ENCODE measurements at places on chromosomes 12 and 14.

DNA sequence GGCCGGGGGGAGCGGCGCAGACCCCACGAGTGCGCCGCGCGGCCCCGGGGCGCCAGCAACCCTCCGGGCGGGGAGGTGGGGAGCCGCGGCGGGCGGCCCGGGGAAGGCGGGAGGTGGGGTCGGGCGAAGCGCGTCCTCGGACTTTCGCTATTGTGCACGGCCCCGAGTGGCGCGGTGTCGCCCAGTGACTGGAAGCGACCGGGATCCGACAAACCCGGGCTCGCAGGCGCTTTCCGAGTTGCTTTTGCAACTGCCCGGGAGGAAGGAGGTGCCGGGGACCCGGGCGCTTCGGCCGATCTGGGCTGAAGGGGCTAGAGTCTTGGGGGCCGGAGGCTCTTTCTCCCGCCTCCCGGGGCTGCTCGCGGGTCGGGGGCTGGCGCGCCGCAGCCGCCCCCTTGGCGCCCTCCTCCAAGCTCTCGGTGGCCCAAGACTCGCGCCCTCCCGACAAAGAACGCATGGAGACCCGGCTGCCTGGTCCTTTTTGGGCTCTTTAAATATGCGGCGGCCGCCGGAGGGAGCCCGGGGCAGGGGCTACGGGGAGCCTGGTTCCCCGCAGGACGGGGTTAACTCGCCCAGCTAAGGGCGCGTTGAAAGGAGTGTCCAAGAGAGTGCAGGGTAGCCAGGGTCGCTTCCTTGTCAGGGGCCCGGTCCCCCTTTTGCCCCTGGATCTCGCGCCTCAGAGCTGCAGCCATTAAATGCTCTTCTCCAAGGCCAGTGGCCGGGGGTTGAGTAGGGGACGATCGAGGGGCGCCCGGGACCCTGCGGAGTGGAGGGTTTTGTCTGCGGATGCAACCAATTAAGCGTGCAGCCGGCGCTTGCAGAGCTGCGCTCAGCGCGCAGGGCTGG, 1.4 kb downstream of the HMGA2 start:
- DNase-seq, result no peak

- DNase-seq, result no peak
Observed at GRCh38 chr14:60679566-60680258, 30.4 kb upstream of the SIX1 start.

DNA sequence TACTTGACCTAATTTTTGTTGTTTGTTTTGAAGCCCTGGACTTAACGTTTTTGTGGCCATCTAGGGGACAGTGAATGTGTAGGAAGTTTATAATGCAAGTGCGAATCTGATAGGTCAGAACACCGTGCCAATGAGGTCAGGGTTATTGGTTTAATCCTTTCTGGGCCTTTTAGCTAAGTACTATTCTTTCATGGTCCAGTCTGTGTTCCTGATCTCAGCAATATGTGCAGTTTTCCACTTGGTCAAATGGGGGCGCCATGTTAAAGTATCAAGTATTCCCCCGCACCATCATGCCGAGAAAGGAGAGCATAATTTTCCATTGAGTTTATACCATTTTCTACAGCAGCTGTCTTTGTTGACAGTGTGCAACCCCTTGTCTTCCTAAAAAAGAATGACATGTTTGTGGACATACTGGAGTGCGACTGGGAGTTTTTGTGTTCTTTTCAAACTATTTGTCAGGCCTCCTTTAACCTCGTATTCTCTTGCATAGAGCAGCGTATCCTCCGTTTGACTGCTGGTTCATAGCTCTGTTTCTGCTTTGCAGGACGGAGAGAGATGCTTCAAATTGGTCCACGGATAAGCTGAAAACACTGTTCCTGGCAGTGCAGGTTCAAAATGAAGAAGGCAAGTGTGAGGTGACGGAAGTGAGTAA, 1.3 kb downstream of the AHSA1 start:
- peak; percentile 31 for DNase-seq

GRCh38 chr12:46585854-46586621, 213.5 kb upstream of the SLC38A2 start:
- DNase-seq, result no peak

- no peak for DNase-seq
Observed at GRCh38 chr14:89004166-89004565, 179.7 kb downstream of the TTC8 start.

DNA sequence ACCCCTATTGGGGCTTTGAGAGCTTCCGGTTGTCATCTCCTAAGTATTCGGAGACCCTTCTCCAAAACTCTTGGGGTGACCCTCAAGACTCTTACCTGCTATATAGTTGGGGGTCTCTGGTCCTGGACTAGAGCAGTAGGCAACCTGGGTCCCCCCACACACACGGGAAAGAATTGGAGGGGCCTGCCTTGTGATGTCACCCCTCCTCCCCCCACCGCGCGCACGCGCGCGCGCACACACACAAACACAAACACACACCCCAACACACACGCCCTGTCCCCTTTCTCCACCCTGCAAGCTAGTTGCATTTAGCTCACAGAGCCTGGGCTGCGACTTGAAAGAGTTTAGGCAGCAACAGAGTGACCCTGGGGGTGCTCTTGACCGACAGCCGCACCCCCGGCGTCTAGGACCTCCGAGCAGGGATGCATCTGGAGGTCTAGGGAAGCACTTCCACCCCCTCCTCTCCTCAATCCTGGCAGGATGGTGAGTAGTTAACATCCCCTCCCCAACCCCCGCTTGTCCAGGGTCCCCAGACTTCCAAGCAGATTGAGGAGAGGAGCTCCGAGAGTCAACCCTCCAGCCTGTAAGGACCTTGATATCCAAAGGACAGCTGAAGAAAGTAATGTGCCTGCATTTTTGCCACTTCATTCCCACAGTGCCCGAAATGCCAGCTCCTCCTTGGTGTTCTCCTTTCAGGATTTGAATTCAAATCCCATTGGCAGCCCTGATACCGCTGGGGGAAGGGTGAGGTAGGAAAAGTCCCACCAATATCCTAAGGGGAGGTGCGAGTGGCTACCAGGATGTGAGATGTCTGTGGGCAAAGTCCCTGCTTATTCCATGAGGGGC, 1.4 kb upstream of the DNAJC14 start:
- peak; percentile 22 for DNase-seq

DNA sequence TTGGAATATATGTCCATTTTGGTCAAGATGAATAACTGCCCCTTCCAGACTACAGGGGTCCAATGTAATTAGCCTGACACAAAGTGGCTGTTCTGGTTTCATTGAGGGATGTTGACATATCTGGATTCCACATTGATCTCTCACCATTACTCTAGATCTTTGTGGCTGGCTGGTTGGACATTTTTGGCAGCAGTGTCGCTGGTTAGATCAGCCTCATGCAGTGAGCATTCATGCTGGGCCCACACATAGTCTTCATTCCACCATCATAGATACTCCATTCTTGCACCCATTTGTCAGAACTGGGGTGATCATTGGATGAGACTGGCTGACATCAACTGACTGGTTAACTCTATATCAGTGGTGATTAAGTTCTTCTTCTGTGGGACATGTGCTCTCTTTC, 74.4 kb downstream of the MGST1 start:
- DNase-seq, result no peak

DNA sequence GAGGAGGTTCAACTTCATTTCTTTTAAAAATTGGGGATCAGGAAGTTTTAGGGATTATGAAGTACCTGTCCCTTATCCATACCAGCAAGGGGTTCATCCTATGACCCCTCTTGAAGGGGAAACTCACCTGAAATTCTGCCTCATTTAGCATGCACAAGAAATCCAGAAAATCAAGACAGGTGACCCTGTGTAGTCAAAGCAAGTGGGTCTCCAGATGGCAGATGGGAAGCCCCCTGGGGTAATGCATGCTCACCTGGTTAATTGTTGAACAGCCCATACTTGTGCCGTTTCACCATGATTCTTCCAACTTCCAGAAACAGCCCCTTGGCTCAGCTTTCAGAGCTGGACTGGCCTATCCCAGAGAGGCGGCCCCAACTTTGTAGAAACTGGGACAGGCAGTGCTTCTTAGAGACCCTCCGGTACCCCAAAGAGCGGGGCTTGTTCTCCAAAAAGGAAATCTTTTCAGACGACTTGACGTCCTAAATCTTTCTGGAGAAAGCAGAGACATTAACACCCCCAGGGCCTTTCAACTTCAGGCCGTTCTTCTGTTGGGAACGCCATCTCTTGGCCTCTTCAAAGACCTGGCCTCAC, 66.3 kb upstream of the ESRRB start:
- no peak for DNase-seq

GRCh38 chr12:754473-754820, 2.1 kb downstream of the WNK1 start:
- DNase-seq, result no peak

- DNase-seq, result no peak
Observed at GRCh38 chr12:96242597-96242996, 48.4 kb downstream of the ELK3 start.

DNA sequence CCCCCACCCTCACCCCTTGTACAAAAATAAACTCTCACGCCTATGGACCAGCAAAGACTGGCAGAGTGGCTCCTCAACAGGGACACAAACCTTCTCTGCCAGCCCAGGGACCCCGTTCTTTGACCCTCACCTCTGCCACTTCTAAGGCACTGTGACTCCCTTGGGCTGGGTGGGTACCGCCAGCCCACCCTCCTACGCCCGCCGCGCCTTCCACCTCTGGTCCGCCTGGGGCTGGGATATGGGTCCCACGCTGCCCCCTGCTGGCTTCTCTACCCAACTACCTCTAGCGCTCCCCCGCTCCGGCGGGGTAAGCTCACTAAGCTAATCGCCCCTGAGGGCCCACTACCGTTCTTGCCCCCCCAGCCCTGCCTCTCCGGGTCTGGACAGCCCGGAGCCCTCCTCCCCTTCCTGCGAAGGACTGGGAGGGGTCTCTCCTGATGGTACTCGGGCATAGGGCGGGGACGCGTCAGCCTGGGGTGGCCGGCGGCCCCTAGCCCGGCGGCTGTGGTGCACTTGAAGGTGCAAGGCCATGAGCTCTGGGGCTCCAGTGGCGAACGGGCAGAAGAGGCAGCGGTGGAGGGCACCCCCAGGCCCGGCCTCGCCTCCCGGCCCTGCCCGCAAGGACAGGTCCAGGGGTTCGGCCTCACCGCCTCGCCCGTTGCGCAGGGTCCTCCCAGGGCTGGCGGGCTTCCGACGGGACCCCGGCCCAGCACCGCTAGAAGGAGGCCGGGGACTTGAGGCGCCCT, 8.1 kb downstream of the ZNF219 start:
- DNase-seq, result no peak

GRCh38 chr14:92633724-92634123, 114.7 kb downstream of the LGMN start:
- no peak for DNase-seq

GRCh38 chr14:32298346-32298745, 30.8 kb upstream of the AKAP6 start:
- no peak for DNase-seq

GRCh38 chr12:3135522-3136461, 58.6 kb downstream of the TSPAN9 start:
- no peak for DNase-seq

DNA sequence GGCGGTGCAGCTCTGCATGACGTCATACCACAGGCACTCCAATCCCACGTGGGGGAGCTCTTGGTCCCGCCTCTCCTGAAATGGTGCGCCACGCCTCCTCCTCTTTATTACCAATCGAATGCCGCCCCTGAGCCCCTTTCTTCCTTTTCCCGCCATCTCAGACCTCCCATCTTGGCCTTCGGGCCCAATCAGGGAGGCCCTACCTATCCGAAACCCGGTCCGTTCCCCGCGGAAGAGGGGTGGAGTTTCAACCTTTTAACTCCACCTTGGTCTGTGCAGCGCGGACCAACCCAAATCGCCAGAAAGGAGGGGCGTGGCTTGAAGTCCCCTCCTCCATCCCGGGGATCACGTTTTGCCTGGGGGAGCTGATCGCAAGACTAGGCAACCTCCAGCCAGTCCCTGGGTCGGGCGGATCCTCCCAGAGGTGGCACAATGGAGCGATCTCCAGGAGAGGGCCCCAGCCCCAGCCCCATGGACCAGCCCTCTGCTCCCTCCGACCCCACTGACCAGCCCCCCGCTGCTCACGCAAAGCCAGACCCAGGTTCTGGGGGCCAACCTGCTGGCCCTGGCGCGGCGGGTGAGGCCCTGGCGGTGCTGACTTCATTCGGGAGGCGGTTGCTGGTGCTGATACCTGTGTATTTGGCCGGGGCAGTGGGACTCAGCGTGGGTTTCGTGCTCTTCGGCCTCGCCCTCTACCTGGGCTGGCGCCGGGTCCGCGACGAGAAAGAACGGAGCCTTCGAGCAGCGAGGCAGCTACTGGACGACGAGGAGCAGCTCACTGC, at the start of gene ESYT1:
ESYT1 (plus strand) TSS at position 380 of the 782 bp plus-strand sequence; CDS start at position 433, 53 bp downstream.
- DNase-seq, result peak; percentile 79

GRCh38 chr12:78406828-78407227, 457.7 kb upstream of the SYT1 start:
- DNase-seq, result no peak

GRCh38 chr12:130468700-130469245, 131.1 kb downstream of the PIWIL1 start:
- no peak for DNase-seq

DNA sequence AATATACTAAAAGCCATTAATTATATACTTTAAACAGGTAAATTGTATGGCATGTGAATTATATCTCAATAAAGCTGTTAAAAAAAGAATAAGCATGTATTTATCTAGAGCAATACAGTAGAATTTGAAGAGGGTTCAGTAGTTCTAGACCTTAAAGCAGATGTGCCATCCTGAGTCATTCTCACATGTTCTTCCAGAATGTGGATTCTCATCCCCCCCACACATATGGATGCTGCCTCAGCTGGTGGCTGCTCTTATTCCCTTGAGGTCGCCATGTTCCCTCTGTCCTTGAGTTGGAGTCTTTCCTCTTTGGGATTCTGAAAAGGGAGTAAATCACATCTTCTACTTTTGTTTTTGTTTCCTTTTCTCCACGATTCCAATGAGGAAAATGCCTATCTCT, 321.3 kb downstream of the AEBP2 start:
- no peak for DNase-seq

DNA sequence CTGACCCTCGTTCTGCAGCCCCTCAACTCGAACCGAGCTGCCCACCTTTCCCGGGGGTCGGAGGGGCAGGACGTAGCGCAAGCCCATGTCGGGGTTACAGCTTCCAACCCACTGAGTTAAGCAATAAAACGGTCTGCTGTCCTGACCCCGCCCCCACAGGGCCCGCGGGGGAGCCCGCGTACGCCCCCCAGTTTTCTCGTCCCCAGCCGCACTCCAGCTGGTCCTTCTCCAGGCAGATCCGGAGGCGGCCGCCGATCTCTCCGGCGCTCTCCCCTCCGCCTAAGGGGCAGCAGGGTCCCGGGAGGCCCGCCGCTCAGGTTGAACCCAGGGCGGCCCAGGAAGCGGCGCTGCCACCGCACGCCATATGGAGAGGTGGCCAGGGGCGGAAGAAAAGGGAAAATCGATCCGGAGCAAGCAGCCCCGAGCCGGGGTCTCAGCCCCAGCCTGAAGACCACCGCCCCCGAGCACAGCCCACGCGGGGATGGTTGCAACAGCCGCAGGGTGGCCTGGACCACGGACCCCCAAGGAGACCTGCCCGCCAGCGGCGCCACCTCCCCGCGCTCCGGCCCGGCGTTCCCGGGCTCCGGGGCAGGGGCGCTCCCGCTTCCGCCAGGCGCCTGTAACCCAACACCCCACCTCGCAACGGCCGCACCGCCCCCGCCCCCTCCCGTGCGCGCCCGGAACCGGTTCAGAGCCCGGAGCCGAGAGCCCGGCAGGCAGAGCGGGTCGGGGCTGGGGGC, 760 bp downstream of the ACTN1 start:
- DNase-seq, result no peak
